Hematopoietic multipotent progenitor cell treated with erythropoietin and hydrocortisone succinate and interleukin-3 and kit ligand, for 17 days (in vitro differentiated cells): ENCODE measurements at places on chromosomes 2 and 18.

DNA sequence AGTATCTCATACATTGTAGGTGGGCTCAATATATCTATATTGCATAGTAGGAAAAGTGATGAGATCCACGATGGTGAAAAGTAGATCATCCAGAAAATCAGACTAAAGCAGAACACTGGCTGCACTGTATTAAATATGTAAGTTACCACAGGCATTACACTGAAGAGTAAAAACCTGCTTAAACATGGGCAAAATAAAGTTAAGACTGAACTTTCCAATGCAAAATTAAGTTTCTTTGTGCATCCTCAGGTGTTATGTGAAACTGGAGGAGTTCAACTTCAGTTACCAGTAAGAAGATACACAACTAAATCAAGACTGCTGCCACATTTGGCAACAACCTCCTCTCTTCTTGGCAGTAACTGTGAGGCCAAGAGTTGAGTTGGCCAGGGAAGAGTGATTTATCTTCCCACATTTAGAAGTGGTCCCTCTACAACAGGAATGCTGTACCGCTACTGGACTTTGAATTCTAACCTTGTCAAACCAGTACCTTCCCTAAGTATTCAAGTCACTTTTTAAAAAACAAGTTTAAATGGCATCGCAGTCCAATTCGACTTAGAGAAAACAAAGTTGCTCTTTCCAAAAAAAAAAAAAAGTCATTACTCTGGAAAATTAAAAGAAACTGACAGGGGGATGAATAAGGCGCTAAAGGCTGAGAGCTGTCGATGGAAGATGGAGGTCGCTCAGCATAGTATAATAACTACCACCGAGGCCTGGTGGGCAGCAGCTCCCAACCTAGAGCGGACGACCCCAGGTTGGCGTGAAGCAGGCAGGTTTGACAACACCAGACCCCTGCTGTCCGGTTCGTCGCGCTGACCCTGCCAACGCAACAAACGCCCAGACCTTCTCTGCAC is 1.1 kb downstream of the MAP4K3 start:
- peak; percentile 21 for DNase-seq

DNA sequence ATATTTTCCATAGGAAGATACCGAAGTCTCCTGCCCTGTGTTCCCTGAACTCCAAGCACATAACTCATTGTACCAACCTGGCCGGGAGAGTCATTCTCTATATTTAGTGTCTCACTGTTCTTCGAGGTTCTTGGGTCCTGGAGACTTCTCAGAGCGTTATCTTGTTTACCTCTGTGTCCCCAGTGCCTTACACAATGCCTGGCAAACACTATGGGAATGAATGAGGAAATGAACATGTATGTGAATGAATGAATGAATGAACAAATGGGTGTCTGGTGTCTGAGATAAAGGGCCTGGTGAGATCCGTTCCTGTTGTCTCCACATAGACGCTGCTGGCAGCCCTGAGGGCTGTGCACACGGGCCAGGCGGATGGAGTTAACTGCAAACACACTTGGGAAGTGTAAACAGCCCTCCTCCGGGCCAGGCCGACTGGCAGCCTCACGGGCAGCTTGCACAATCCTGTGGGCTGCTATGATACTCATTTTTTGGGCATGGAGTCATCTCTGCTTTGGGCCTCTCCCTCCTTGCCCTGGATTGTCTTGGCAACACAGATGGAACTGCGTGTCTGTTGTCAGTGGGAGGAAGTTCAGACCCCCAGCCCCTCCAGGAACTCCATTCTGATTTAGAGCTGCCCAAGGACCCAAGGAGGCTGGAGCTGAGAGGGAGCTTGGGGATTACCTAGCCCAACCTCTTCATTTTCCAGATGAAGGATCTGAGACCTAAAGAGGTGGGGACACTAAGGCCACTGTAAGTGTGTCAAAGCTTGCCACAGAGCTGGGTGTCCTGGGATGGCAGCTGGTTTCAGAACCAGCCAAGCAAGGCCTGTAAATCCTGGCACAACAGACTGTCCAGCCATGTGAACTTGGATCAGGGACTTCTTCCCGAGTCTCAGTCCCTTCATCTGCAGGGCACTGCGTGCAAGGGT is 124.4 kb downstream of the INHBB start:
- no peak for DNase-seq

DNA sequence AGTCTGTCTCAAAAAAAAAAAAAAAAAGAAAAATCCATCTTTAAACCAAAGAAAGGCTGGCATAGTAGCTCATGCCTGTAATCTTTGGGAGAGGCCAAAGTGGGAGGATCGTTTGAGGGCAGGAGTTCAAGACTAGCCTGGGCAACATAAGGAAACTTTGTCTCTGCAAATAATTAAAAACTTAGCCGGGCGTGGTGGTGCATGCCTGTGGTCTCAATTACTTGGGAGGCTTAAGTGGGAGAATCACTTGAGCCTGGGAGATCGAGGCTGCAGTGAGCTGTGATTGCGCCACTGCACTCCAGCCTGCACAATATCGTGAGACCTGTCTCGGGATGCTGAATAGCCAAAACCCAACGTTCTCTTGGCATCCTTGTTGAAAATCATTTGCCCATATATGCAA is 6.1 kb downstream of the CNOT11 start:
- DNase-seq, result no peak

GRCh38 chr2:216934151-216934550 is 74.3 kb upstream of the TNP1 start:
- DNase-seq, result no peak

DNA sequence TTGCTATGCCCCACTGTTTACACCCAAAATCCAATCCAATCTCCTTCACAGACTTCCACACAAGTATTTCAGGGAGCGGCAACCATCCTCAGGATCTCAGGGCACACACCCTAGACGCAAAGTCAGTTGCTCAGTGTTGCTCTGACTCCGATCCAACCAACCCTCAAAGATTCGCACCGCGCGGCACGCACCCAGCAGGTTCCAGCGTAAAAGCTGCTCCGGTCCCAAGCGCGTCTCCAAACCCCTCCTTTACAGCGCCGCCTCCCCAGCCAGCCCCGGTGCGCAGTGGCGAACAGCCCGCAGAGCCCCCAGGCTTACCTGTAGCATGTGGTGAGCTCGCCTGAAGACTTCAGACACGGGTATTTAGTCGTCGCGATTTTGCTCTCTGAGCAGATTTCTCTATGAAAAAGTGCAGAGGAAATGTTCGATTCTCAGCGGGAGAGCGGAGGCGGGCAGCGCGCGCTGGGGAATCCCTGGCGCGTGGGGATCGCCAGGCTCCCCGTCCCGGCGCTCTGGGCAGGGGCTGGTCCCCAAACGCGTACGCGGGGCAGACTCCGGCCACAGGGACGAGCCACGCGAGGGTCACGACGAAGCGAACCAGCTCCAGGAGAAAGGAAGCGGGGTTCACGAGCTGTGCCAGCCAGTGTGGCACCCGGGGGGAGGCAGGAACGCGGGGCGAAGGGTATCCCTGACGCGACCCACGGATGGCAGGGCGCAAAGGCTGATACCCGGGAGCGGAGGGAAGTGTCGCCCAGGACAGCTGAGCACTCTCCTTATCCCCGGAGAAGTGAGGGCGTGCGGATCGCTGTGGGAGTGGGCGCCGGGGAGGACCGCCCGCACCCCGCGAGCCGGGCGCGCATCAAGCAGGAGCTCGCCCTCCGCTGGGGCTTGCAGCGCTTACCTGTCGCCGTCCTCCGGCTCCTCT is 650 bp downstream of the CCBE1 start:
- no peak for DNase-seq

- no peak for DNase-seq
These were observed 131.5 kb downstream of the CPS1 start for GRCh38 chr2:210687786-210688470.

- no peak for DNase-seq
These were observed 7.7 kb upstream of the SP140L start for GRCh38 chr2:230319211-230319862.

- no peak for DNase-seq
These were observed 96.9 kb downstream of the AAK1 start for GRCh38 chr2:69546646-69547045.

- no peak for DNase-seq
These were observed 9.3 kb downstream of the TGOLN2 start for GRCh38 chr2:85318222-85319074.

DNA sequence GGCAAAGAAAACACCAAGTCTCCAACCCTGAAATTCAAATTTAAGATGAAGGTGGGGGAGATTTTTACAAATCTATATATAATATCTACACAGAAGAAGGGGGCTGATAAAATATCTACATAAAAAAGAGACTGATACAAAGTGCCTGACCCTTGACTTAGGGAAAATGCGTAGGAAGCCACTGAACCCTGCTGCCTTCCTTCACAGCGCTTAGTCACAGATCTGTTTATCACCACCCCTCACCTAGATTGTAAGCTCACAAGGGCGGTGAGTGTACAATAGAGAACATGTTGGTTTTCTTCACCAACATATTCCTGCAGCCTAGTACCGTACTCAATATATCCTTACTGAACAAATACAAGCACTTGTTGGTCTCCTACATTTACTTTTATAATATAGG is 54.3 kb downstream of the NOL10 start:
- DNase-seq, result no peak

- no peak for DNase-seq
These were observed 17.1 kb upstream of the MCM6 start for GRCh38 chr2:135893374-135893794.

DNA sequence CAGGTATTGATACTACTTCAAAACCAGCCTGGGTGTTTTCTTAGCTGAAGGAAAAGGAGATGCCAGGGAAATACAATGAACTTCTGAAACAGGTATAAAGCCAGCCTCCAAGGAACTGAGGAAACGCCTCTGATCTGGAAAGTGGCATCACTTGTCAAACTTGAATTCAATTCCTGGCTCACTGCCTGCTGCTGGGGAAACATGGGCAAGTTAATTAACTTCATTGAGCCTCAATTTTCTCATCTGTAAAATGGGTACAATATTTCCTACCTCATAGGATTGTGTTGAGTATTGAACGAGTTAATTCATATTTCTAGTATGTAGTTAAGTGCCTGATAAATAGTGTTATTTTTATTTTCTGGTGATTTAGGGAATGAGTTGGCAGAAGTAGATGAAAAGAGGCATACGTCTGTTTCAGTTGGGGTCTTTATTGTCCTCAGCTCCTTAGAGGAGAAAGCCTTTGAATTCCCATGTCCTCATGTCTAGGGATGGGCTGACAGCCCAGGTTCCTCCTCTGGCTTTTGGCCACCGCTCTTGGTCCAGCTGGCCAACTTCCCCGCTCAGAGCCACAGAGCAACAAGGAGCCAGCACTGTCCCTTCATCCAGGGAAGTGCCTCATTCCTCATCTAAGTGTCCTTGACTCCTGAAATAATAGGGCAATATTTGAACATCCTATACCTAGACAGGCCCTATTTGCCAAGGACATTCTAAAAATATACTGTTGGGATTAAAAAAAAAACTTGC is 210.5 kb upstream of the GATA6 start:
- DNase-seq, result no peak

DNA sequence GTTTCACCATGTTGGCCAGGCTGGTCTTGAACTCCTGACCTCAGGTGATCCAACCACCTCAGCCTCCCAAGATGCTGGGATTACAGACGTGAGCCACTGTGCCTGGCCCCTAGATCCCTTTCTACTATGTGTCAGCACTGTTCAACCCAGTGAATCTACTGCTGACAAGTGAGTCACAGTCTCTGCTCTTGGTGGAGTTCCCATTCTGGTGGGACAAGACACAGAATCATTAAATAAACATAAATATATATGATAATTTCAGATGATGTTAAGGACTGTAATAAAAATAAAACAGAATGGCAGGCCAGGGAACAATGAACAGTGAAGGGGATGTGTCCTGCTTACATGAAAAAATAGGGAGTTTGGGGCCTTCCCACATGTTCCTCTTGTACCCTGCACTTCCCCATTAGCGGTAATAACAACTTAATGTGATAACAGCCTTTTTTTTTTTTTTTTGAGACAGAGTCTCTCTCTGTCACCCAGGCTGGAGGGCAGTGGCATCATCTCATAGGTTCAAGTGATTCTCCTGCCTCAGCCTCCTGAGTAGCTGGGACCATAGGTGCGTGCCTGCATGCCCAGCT is 112.2 kb downstream of the CPO start:
- DNase-seq, result no peak

- DNase-seq, result no peak
These were observed 20.6 kb downstream of the FARSB start for GRCh38 chr2:222635295-222635694.

GRCh38 chr18:70421471-70422390 is 132.9 kb downstream of the SOCS6 start:
- no peak for DNase-seq

GRCh38 chr2:30039101-30039500 is 107.7 kb upstream of the YPEL5 start:
- no peak for DNase-seq

DNA sequence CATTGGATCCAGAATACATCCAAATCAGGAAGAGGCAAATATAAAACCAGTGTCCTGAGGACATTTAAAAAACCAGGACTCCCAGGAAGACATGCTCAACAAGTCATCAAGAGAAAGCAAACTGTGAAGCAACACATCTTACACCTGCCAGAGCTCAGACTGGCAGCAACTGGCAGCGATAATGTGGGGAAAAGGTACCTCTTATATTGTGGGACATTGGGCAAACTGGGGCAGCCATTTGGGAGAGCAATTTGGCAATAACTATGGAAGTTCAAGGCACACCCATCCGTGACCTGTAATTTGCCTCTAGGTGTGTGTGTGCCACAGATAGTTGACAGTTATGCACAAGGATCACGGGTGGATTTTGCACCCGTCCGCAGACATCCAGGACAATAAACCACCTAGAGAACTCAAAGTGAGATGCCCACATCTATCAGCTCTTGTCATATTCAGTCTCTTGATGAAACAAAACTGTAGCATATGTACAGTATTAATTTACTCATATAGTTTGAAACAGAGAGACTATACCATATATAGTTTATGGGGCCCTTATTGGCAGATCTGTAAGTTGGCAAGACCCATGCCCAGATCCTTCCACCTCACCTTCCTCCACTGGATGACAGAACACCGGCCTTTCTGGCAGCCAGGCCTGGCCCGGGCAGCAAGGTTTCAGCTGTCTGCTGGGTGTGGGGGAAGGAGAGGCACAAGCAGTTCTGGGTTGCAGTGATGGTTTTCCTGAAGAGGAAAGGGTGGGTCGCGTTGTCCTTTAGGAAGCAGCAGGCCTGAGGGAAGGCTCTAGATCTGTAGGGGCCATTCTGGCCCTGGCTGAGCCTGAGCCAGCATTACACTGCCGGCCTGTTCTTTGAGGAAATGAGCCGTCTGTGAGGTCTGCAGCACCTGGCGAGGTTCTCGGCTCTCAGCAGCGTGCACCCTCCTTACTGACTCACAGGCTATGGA is 18.8 kb downstream of the HJURP start:
- no peak for DNase-seq

GRCh38 chr2:209762563-209762962 is 9.1 kb upstream of the UNC80 start:
- no peak for DNase-seq

GRCh38 chr2:170140561-170140960 is 37.4 kb upstream of the MYO3B start:
- no peak for DNase-seq

DNA sequence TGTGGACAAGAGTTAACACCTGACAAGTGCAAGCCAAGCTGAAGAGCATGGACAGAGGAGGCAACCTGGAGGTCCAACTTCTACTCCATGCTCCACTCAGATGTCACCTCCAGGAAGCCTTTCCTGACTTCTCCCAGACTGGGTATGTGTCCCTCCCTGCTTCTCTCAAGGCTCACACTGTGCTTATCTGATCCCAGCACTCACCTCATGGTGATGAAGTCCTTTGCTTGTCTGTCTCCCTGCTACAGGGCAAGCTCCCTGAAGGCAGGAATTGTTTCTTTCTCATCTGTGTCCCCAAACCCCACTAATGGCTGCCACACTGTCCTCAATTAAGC is 2.7 kb upstream of the SLC30A3 start:
- DNase-seq, result no peak
